Stimulated activated CD4-positive, alpha-beta T cell treated with anti-CD3 and anti-CD28 coated beads, Interleukin-1b, Interleukin-23, amount 100 ng/mL, for 1 hour (primary cell): ENCODE measurements at places on chromosomes 16 and 17.

- no peak for DNase-seq
Observed at GRCh38 chr17:58079300-58080033, 3.8 kb upstream of the DYNLL2 start.

DNA sequence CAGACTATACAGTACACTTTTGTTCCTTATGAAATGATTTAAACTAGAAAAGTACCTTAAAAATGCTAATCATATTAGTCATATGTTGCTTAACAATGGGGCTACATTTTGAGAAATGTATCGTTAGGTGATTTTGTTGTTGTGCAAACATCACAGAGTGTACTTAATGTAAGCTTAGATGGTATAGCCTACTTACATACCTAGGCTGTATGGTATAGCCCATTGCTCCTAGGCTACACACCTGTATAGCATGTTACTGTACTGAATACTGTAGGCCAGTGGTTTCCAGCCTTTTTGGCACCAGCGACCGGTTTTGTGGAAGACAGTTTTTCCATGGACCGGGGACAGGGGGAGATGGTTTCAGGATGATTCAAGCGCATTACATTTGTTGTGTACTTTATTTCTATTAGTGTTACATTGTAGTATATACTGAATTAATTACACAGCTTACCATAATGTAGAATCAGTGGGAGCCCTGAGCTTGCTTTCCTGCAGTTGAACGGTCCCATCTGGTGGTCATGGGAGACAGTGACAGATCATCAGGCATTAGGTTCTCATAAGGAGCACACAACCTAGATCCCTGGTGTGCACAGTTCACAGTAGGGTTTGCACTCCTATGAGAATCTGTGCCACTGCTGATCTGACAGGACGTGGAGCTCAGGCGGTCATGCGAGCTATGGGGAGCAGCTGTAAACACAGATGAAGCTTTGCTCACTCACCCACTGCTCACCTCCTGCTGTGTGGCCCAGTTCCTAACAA is 35.0 kb upstream of the MRC2 start:
- no peak for DNase-seq

DNA sequence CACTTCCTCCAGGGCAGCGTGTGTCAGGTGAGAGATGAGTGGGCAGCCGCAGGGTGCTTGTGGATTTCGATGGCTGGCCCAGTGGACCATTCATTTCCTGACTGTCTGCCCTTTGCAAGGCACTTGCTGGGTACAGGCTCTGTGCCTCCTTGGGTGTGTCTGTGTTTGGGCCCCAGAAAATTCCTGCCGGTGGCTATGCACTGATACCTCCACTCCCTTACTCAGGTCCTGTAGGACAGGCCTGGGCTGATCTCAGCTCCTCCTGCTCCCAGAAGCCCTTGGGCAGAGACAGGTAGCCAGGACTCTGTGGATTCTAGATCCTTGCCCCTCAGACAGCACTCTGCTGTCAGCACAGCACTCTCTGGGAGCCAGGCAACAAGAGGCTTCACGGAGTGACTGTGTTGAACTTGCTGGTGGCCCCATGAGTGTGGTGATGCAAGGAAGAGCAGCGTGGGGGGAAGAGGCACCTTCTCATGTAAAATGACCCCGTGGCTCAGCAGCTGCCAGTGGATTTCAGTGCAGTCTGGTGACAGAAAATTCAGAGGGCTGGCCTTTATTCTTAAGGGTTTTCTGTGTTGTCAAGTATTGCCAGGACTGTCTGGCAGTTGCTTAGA is 29.0 kb downstream of the PGS1 start:
- DNase-seq = no peak

GRCh38 chr17:4706121-4706520 is 2.2 kb upstream of the PELP1 start:
- DNase-seq = no peak

- DNase-seq = no peak
Observed at GRCh38 chr17:55870044-55870443, 119.2 kb downstream of the PCTP start.

- DNase-seq = no peak
Observed at GRCh38 chr17:40110026-40110845, 9.8 kb upstream of the NR1D1 start.

- DNase-seq = no peak
Observed at GRCh38 chr16:680625-680945, 375 bp downstream of the STUB1 start.

GRCh38 chr16:25135254-25135878 is 23.8 kb downstream of the LCMT1 start:
- no peak for DNase-seq

DNA sequence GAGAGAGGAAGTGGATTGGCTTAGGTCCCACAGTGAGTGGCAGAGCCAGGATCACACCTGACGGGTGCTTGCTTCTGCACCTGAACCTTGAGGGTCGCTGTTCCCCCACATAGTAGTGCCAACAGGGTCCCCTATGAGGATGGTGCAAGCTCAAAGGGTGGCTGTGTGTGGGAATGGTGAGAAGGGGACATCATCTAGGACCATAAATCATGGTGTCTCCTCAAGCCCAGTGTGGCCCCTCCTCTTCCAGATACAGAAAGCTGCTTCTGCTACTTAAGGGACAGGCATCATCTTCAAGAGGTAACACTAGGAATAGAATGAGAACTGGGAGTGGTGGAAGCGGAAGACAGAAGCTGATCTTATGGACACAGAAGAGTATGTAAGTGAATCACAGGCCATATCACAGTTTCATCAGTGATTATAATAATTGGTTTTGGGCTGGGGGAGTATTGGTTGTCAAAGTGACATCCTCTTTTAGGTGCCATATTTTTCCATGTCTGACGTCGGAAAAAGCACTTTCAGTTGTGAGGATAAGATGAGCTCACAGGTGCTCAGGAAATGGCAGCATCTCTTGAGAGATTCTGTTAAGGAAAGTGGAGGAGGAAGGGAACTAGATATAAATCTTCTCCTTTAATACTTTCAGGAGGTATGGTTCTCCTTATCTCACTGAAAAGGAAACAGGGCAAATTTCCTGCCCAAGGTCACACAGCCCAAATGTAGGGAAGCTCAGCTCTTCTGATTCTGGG is 83.2 kb upstream of the HNF1B start:
- no peak for DNase-seq

- no peak for DNase-seq
Observed at GRCh38 chr16:10428433-10429168, 42.7 kb downstream of the ATF7IP2 start.

DNA sequence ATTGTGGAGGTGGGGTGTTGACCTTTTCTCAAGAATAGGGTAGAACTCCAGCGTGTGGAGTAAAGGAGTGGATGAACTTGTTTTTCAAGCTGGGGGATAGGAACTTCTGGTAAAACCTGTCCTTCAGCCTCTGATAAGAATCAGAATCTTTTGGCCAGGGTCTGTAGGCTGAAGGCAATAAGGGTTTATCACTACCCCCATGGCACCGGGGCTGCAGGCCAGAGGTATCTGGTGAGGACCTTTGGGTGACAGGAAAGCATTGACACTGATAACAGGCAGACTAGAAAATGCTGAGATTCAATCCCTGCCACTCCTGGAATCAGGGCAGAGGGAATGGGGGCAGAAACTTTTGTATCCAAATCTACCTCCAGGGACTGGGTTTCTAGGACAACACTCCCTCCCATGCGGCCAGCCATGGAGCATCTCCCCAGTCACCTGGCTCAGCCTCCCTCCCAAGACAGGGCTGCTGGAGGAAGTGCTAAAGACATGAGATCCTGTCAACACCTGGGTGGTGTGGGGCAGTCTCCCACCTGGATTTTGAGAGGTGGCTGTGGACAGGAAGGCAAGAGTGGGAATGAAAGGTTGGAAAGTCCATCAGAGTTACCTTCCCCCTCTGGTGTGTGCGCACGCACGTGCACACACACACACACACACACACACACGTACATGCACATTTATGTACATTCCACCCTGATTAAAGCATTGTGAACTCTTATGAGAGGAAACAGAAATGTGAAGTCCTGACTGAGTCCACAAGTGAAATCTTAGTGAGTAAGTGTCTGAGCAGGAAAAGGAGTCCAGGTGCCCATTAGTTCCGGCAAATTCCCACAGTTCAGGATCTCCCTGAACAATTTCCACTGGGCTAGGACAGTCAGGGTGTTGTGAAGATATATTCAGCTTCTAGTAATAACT is 53.1 kb upstream of the MARCHF10 start:
- DNase-seq = no peak

- DNase-seq = no peak
Observed at GRCh38 chr16:8402981-8403843, 187.1 kb downstream of the TMEM114 start.

GRCh38 chr16:17963185-17963836 is 373.2 kb downstream of the NPIPA8 start:
- no peak for DNase-seq

GRCh38 chr17:633133-633532 is 81.5 kb downstream of the VPS53 start:
- no peak for DNase-seq

DNA sequence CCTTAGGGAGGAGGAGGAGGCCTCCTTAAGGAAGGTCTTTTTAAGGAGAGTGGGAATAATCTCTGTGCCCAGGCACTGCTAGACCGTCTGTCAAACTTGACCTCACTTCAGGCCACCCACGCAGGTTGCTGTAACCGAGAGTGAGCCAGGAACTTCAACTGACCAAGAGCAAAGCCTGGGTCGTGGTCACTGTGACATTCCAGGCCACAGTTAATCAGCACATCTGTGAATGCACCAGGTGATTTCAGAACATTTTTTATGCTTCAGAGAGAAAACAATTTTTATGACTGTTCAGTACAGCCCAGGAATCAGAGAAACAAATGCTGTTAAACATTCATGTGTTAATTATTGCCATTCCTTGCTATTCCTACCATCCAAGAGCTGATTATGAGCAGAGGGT is 226.6 kb upstream of the ASIC2 start:
- no peak for DNase-seq

- DNase-seq = no peak
Observed at GRCh38 chr16:85765767-85766166, 14.9 kb upstream of the C16orf74 start.

DNA sequence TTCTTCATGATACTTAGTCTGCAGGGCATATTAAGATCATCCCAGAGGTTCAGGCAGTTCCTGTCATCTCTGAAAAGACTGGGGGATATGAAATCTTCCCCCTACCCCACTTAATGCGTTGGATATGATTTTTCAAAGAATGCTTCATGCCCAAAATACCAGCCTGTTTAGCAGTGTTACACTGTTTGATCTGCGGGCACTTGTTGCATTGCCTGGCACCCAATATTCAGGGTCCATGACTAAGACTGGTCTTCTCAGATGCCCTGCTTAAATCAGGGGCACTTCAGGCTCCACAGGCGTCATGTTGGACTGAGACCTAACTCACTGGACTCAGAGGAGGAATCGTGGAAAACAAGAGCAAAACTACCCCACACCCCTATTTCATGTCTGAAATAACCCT is 6.4 kb upstream of the RASL10B start:
- DNase-seq = no peak

DNA sequence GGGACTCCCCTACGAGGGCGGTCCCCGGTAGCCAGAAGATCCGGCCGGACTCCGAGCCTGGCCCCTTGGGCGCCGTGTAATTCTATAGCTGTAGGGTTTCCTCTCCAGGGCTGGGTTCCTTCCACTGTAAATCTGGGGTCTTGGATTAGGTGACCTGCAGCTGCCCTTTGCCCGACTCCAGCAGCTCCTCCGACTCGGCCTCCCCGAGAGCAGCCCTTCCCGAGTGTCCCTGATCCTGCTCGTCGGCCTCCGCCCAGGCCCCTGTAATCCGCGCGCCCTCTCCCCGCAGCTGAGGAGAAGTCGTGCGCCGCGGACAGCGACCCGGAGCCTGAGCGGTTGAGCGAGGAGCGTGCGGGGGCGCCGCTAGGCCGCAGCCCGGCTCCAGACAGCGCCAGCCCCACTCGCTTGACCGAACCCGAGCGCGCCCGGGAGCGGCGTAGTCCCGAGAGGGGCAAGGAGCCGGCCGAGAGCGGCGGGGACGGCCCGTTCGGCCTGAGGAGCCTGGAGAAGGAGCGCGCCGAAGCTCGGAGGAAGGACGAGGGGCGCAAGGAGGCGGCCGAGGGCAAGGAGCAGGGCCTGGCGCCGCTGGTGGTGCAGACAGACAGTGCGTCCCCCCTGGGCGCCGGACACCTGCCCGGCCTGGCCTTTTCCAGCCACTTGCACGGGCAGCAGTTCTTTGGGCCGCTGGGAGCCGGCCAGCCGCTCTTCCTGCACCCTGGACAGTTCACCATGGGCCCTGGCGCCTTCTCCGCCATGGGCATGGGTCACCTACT is 5.5 kb downstream of the TBX2 start:
- DNase-seq = no peak

DNA sequence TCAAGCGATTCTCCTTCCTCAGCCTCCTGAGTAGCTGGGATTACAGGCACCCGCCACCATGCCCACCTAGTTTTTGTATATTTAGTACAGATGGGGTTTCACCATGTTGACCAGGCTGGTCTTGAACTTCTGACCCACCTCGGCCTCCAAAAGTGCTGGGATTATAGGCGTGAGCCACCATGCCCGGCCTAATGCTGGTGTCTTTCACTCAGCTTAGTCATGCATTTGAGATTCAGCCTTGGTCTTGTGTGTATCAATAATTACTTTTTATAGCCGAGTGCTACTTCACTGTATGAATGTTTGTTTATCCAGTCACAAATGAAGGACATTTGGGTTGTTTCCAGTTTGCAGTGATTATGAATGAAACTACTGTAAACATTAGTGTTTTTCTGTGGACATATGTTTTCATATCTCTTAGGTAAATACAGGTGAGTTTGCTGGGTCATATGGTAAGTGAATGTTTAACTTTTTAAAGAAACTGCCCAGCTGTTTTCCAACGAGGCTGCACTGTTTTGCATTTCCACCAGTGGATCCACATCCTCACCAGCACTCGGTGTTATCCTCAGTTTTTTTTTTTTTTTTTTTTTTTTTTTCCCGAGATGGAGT is 11.0 kb upstream of the PLCG2 start:
- no peak for DNase-seq

DNA sequence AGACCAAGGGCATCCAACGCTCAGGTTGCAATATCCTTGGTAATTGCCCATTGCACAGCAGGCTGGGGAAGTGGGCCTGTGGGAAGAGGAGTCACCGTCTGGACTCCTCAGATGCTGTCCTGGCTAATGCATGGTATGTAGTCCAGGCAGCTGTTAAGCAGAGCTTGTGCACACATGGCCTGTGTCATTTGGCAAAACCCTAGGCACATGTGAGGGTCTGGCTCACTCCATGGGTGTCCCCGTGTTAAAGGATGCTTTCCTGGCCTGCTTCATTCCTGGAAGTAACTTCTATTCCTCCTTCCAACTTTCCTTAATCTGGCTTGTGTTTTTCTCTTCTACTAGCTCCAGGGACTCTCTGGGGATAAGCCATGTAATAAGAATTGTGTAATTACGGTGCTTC is 378.0 kb upstream of the CA10 start:
- DNase-seq = no peak

DNA sequence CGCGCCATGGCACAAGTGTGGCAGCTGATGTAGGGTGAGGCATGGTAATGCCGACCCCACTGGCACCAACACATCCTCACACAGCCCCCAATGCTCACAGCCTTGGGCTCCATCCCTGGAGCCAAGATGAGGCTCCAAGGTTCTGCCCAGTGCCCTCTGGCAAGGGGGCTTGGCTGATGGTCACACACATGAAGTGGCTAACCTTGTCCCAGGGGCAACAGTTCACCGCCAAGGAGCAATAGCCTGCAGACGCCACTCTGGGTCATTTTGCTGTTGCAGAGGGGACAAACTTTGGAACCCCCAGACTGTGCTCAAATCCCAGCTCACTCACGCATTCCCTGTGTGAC is 26.8 kb downstream of the TNFRSF13B start:
- DNase-seq = no peak

GRCh38 chr16:3954411-3954921 is 74.0 kb upstream of the CREBBP start:
- DNase-seq = no peak
